T-helper 2 cell treated with Interferon-gamma antibody and Interleukin-4, amounts not matched to agents 100 ng/mL and 5 ng/mL, for 36 hours (primary cell): ENCODE measurements at places on chromosomes 5 and 9. TPM values are rescaled to one million over a fixed set of nuclear protein-coding genes. Genes with fewer than 3 reads are reported as not detected.

The BTNL9 gene
- total RNA-seq = not detected in 2 replicates

The PKD2L2 gene
- total RNA-seq = 0.23 TPM in 1 of 2 replicates, not detected in the other

The C9orf57 gene
- total RNA-seq = not detected in 2 replicates

The SOHLH1 gene
- not detected in 2 replicates for total RNA-seq

The GHR gene
- not detected in 2 replicates for total RNA-seq

The MLANA gene
- not detected in 2 replicates for total RNA-seq

The MED27 gene
- total RNA-seq = 25.0 and 27.3 TPM in 2 replicates

The BHMT2 gene
- not detected in 2 replicates for total RNA-seq

The SERF1A gene
- 3.0 and 5.0 TPM in 2 replicates for total RNA-seq
